ENCODE measurements at places on chromosomes 7 and 10.
A peak's percentile ranks its signal among the peaks of the same experiment; 100 is the strongest.

DNA sequence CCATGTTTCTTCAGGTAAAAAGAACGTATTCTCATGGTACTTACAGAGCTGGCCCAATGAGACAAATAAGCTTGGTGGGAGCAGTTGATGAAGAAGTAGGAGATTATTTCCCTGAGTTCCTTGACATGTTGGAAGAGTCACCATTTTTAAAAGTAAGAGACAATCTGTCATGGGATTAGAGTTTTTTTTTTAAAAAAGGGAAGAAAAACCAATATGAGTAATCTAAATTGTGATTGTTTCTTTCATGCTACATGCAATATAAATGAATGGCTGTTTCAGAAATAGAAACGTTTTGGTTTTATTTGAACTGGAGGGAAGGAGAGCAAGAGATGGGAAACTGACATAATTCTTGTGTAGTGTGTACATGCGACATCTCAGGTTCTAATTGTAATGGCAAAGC, 32.8 kb downstream of the TMEM60 start:
- DNase-seq = no peak

DNA sequence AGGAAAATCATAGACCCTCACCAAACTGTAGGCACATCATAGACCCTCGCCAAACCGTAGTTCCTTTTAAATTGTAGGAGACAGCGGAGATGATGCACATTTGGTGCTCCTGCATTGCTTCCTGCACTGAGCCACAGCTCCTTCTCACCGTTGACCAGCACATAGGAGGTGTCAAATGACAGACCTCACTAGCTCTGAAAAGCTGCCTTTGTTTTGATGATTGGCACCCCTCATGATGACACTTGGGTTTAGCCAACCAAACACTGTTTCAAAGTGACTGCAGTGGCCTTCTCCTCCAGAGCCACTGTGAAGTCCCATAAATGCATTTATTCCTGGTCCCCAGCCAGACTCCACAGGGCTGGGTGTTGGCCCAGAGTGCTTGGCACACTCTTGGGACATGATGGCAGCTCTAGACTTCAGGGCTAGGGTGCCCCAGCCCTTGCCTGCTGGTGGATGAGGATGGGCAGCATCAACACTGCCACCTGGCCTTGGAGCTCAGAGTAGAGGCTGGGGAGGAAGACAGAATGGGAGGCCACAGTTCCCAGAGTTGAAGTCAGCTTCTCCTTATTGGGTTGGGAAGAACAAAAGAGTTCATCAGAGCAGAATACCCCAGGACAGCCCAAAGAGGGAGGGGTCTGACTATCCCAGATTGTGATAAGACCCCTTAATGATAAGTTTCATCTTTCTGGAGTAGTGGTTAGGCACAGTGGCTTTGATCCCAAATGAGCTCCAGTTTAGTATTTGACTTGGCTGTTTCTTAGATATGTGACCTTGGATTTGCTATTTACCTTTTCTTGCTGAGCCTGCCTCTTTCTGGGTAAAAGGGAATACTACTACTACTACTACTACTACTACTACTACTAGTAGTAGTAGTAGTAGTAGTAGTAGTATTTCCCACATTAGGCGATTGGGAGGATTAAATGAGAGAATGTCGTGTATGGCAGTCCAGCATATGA, 75.3 kb downstream of the MTPN start:
- DNase-seq = no peak

DNA sequence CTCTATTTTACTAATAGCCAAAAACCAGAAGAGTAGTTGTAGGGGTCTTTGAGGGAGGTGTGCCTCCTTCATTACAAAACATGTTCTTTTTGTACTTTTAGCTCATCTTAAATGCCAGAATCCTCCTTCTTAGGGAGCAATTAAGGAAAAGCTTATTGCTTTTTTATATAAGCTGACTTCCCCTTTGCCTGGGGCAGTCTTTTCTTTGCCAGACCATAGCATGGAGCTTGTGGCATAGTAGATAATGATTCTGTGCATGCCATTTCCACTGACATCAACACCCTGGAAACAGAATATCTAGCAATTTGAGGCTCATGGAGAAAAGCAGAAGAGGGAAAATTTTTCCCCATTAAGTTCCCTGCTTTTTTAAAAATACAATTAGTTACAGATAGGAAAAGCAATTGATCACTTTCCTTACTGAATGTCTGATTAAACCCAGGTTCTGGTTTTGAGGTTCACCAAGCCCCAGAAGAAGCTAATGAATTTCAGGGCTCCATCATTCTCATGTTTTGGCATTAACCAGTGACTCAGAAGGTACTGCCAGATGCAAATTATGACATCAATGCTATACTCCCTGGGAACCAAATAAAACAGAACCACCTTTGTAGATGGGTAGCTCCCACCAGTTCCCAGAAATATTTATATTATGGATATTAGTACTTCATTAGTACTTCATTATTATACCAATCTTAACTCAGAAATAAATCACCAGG, 410.6 kb downstream of the KCNMA1 start:
- peak; percentile 29 for DNase-seq

DNA sequence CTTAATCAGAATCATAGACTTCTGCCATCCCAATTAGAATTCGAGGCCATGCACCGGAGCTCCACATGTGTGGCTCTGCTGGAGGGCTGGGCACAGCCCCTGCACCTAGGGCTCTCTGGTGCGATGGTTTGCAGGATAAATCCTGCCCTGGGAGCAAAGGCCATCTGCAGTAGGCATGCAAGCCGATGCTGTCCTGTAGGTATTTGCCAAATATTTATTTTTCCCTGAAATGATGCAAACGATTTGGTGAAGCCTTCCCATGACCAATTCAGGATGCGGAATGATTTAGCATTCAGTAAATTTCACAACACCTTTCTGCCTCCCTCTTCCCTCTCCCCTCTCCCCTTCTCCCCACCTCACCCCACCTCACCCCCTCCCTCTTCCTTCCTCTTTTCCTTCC, 170.6 kb downstream of the EBF3 start:
- no peak for DNase-seq

DNA sequence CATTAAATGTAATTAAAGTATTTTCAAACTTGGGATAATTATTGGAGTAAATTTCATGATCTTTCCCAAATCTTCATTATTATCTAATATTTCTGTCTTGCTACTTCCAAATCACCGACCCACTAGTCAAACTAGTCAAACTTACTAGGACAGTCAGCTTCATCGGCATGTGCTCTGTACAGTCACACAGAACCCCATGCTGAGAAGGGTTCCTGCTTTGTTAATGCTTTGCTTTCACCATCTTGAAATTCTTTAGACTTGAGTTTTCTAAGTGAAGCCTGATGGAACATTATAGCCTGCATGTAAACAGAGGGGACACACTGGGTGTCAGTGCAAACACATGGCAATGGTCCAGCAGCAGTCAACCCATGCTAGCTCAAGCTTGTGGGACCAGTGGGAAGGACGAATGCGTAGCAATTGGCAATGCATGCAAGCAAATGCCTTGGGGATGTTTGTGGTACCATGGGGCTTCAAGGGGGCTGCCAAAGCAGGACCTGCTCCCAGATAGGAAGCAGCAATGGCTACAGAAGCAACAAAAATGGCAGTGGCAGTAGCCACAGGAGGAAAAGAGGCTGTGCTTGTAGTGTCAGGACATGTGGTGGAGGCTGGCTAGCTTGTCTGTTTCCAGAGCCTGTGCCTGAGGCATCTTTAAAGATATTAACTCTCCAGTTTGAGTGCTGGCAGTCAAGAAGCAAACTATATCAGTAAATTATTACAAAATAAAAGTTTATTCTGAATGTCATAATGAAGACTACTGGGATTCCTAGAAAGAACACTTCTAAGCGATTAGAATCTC, 441.1 kb upstream of the SEMA3D start:
- DNase-seq = peak; percentile 57

GRCh38 chr10:6006546-6006945, 29.2 kb upstream of the IL15RA start:
- no peak for DNase-seq

DNA sequence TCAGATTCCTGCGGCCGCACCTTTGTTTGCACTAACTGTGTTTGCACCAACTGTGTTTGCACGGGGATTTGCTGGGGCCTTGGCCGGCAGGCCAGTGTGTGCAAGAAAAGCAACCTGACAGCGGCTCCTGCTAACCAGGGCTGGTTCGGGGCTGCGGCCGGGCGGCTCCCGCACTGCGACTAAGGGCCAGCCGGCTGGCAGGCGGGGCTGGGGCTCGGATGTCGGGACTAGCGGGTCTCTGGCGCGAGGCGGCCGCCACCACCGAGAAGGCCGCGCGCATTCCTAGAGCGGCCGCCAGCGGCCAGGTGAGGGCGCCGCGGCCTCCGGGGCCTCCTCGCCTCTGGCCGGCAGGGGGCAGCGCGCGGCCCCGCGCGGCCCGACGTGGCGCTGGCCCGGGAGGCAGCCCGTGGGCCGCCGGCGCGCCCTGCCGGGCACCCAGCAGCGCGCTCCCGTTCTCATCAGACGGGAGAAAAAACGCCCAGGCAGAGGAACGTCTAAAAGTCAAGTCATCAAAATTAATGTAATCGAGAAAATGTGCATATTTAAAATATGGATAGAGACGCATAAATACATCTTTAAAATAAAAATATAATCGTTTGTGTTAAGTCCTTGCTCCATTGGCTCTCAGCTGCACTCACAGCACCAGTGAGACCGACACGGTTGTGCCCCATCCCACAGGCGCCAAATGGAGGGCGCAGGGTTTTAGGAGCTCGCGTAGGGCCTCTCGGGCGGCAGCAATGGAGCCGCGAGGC, 38.5 kb downstream of the ZNF777 start:
- peak; percentile 69 for DNase-seq
